CD4-positive, alpha-beta T cell treated with Interleukin-21 for 1 hour (primary cell): ENCODE measurements at places on chromosomes 2 and 18.
A peak's percentile ranks its signal among the peaks of the same experiment; 100 is the strongest.

- no peak for DNase-seq
These were observed 22.7 kb upstream of the DSC3 start for GRCh38 chr18:31065036-31065773.

- DNase-seq: no peak
These were observed 108.6 kb upstream of the LRRTM1 start for GRCh38 chr2:80413136-80413535.

- no peak for DNase-seq
These were observed 3.1 kb downstream of the CXCR2 start for GRCh38 chr2:218128781-218129457.

DNA sequence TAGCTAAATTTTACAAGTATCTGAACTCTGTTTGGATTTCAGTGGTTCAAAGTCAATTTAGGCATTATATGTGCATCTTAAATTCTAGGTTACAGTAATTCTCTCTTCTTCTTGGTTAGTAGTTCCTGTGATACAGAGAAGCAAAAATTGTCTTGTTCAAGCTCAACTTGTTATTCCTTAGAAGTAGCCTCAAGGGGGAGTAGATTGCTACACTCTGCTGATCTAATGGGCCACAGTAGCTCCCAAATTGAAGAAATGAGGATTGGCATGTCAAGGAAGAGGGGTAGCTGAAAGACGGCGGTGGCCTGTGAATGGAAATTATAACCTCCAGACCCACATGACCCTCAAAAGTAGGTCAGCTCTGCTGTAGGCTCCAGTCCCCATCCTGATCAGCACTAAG is 334.7 kb downstream of the HRH4 start:
- no peak for DNase-seq

- peak; percentile 58 for DNase-seq
These were observed 19.3 kb downstream of the INPP5D start for GRCh38 chr2:233079473-233079877.

- DNase-seq: peak; percentile 58
These were observed 45.1 kb upstream of the ACAA2 start for GRCh38 chr18:49858309-49859020.

- DNase-seq: no peak
These were observed 53.3 kb downstream of the GULP1 start for GRCh38 chr2:188345020-188345419.

DNA sequence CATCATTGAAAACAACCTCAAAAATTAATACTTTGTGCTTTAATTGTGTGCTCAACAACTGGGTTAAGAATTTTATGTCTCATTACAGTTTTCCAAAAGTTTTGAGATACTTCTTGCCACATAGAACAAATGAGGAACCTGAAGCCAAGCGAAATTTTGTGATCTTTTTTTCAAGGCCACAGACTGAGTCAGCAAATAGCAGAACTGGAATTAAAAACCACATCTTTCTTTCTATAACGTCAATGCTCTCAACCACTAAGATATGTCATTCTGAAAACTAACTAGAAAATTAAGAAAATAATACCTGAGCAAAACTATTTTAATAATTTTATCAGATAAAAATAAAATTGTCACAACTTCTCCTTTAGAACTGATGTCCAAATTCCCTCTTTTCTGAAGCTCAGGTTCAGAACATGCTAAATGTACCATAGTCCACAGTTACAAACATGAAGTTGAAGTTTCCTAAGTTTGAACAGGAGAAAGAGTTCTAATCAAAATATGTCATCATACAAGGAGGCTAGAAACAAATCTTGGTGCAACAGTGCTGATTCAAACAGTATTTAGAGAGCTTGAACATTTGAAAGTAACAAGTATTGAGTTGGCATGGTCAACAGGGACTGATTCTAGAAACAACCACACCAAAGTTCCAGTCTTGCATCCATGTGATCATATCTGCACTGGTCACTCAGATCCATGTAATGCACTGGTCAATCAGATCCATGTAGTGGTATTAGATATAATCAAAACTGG is 27.6 kb upstream of the CALCRL start:
- no peak for DNase-seq

DNA sequence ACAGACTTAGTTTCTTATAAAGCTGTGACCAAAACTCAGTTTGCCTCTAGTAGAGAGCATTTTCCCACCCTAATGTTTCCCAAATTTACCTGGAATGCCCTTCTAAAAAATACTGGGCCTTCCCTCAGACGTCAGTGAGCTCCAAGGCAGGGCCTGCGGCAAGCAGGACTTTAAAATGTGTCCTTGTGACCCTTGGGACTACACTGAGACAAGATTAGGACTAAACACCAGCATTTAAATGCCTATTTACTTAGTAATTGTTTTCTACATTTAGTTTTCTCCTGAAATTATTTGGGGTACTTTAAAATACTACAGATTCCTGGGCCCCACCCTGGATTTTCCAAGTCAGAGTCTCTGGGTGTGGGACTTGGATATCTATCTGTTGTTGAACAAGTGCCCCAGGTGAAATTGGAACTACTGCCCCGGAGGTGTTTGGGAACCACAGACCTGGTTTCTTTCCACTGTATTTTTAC is 14.3 kb downstream of the GATA6 start:
- DNase-seq: no peak

GRCh38 chr18:37266290-37266689 is 299.3 kb downstream of the CELF4 start:
- no peak for DNase-seq

DNA sequence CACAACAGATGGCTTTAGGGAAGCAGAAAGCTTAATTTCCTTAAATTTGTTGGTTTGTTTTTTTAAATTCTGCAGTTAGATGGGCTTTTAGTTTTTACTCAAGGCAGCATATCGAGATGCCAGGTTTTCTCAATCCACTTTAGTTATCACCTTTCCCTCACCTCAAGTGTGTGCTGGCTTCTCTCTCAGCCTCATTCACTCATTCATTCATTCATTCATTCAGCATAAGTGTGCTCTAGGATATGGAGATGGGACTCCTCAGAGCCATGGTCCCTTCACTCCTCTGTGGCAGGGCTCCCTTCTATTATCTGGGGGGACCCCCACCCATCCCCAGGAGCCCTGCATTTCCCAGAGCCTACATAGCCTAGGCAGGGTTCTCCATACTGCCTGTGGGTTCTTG is 19.0 kb downstream of the VIL1 start:
- DNase-seq: no peak

DNA sequence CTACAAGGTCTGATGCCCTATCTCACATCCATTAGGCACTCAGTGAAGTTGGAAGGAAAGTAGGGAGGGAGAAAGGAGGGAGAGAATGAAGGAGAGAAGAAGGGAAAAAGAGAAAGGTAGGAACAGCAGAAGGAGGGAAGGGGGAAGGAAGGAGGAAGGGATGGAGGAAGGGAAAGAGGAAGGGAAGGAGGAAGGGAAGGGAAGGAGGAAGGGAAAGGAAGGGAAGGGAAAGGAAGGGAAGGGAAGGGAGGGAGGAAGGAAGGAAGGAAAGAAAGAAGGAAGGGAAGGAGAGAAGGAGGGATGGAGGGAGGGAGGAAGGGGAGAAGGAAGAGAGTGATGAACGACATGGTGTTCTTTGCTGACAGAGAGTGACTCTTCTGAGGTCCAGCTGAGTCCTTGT is 468.9 kb upstream of the MYT1L start:
- DNase-seq: no peak

GRCh38 chr2:188279093-188279445 is 12.6 kb upstream of the GULP1 start:
- DNase-seq: no peak

- no peak for DNase-seq
These were observed 69.3 kb upstream of the CHN1 start for GRCh38 chr2:175074478-175074877.

GRCh38 chr2:68098291-68098797 is 35.5 kb upstream of the C1D start:
- DNase-seq: no peak

DNA sequence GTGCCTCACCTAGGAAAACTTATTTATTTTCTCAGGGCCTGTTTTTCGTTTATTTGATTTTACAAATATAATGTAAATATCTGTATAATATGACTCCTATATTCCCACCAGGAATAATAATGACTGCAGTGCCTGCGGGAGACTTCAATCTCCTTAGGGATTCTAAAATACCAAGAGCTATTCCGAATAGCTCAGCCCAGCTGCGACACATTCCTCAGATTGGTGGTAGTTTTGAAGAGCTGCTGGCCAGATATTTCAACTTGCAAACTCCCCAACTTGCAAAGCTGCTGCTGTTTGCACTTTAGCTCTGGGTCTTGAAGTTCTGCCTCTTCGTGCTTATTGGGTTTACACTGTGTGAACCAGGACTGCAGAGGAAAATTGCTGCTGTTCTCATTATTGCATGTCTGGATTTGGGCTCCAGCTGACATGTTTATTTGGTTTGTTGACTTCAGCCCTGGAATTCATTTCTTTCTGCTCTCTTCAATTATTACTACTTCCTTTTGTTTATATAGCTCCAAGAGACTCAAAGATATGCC is 480.2 kb upstream of the CHST9 start:
- no peak for DNase-seq

DNA sequence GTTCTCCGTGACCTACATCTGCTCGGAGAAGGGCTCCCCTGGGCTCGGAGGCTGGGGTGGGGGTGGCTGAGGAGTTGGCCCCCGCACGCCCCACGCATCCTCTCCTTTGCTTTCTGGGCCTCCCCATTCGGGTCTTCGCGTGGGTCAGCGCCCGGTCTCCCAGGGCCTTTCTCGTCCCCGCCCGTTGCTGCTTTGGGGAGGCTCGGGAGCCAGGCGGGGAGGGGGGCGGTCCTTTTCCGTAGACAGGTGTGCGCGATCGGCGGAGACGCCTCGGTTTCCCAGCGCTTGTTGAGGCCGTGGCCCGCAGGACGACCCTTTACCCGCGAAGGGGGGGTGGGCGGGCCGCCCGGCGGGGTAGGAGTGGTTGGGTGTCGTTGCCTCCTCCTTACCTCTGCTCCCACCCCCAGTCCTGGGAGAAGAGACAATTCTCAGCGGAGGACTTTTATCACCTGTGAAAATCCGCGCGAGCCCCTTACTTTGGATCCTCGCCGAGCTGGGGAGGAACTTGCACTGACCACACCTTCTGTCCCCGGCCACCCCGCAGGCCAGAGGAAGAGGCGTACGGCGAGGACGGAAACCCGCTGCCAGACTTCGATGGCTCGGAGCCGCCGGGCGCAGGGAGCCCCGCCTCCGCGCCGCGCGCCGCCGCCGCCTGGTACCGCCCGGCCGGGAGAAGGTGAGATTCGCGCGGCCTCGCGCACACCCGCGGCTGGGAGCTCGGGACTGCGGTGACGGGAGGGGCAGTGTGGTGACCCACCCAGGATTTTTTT is 2.6 kb downstream of the ADCYAP1 start:
- DNase-seq: no peak

DNA sequence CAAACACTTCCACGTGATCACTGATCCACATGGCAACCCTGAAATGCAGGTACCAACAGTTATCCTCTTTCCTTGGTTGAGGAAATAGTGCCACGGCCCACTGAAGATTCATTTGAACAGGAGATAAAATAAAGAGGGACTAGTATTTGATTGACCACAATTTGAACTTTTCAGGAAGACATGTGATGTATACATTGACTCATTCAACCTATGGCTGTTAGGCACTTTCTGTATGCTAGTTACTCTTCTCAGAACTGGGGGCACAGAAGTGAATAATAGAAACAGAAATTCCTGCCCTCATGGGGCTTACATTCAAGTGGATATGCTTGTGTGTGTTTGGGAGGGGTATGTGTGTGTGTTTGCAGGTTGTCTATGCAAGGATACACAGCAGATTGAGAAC is 199.6 kb downstream of the PRKCE start:
- DNase-seq: no peak

DNA sequence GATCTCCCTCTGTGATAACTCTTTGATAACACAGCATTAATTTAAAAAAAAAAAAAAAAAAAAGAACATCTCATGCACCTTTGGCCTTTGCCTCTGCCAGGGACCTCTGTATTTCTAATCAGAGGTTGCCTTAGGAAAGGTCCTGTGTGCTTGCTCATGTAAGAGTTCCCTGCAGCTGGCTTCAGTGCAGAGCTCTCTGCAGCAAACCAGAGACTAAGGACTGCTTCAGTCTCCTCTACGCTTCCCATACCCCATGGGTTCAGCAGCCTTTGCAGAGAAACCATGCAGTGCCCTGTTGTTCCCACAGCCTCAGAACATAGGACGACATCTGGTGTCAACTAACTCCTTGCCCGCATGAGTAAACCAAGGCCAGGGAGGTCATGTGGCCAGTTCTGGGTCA is 236.6 kb upstream of the KLHL29 start:
- DNase-seq: no peak

- DNase-seq: no peak
These were observed 718 bp upstream of the NXPH2 start for GRCh38 chr2:138780908-138781307.

GRCh38 chr18:70149616-70150301 is 55.7 kb downstream of the RTTN start:
- no peak for DNase-seq

GRCh38 chr2:139386401-139386800 is 606.2 kb upstream of the NXPH2 start:
- no peak for DNase-seq

- DNase-seq: no peak
These were observed 26.8 kb downstream of the STAMBP start for GRCh38 chr2:73855526-73855925.

DNA sequence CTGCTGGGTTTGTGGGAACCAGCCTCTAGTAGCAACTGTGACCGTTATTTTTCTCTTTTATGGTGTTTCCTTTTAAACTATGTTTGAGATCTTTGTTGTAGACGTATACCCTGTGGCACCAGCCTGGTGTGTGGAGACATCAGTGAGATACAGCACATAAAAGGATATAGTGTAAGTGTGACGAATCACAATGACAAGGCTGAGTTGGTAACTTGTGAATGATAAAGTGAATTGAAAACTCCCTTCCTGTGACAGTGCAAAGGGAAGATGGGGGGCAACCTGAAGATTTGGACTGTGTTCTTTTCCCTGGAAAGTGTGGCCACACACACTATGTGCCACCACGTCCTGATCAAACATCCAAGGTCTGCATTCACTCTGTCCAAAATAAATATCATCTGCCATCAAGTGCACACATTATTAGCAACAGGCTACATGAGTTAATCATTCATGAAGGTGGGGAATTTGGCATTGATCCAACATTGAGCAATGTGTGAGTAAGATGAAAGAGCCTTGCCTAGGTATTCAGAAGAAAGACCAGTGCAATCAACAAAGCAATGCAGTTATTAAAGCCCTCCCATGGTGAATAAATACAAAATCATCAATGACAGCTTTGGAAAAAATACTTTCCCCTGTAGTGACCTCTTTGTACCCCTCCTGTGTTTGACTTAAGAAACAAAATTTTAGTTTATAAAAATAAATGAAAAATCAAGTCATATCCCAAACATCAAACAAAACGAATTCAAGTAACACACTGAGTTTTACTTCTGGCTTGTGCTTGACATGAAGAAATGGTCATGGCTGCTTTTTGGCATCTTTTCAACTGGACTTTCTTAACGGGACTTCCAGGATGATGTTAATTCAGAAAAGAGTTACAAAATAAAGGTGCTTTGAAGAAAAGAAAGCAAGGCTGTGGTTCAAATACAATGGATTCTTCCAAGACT is 1280.5 kb upstream of the ZEB2 start:
- no peak for DNase-seq

- DNase-seq: no peak
These were observed 53.4 kb downstream of the CHN1 start for GRCh38 chr2:174951745-174952144.
